HuH-7 (cell line): ENCODE measurements at places on chromosomes 5 and 9.

DNA sequence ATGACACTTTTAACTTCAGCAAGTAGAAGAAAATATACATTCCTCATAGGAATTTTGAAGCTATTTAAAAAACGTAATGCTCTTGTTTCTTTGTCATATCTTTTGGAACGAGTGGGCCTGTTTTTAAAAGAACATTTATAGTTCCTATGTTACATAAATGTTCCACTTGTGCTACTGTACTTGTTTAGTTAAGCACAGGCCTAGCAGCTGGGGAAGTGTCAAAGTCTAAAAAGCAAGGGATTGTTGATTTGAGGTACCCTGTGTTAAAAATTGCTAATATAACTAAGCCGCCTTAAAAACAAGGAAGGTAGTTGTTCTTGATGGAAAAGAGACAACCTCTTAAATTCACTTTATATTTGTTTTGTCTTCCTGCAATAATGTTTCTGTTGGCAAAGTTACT lies 27.2 kb upstream of the ELL2 start:
- no peak for DNase-seq

DNA sequence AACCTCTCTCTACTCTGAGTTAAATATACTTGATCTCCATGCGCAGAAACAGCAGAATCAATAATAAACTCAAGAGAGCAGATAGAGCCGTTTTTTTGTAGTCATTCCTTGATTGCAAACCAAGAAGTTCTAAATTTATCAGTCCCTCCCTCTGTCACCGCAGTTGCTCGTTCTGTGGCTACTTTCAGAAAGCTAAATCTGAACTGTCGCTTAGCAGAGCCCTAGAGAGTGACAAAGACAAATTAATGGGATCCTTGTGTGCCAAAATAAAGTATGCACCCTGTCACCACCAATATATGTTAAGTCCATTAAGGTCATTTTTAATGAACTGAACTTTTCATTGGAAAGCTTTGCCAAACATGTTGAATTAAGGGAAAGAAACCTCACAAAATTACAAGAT lies 218.3 kb downstream of the ADAMTSL1 start:
- no peak for DNase-seq

GRCh38 chr5:110040178-110040577 lies 350.5 kb downstream of the MAN2A1 start:
- no peak for DNase-seq

DNA sequence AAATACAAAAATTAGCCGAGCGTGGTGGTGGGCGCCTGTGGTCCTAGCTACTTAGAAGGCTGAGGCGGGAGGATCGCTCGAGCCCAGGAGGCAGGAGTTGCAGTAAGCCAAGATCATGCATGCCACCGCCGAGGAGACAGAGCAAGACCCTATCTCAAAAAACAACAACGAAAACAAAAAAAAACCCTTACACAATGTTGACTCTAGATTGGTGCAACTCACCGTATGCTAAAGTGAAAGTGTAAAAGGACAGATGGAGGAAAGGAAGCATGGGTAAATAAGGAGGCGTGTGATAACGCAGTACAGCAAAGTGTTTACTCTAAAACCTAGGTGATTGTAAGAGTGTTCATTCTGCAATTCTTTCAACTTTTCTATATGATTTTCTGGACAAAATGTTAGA lies 15.9 kb upstream of the RUFY1 start:
- peak; percentile 61 for DNase-seq

DNA sequence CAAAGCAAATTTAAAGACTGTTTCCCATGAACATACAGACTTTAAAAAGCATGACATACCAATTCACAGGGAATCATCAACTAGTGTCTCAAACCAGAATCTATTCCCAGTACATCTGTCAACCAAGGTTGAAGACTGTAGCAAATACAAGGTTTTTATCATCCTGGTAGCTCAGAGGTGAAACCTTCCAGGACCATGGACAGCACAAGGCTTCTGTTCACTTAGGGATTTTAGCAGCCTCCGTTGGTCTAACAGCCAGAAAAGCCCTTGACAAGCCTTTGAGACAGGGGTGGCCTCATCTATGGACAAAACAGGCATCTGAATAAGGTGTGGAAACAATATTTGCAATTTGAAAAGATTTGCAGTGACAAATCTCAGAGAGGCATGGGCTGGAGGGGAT lies 119.0 kb downstream of the TRIM32 start:
- DNase-seq = no peak

DNA sequence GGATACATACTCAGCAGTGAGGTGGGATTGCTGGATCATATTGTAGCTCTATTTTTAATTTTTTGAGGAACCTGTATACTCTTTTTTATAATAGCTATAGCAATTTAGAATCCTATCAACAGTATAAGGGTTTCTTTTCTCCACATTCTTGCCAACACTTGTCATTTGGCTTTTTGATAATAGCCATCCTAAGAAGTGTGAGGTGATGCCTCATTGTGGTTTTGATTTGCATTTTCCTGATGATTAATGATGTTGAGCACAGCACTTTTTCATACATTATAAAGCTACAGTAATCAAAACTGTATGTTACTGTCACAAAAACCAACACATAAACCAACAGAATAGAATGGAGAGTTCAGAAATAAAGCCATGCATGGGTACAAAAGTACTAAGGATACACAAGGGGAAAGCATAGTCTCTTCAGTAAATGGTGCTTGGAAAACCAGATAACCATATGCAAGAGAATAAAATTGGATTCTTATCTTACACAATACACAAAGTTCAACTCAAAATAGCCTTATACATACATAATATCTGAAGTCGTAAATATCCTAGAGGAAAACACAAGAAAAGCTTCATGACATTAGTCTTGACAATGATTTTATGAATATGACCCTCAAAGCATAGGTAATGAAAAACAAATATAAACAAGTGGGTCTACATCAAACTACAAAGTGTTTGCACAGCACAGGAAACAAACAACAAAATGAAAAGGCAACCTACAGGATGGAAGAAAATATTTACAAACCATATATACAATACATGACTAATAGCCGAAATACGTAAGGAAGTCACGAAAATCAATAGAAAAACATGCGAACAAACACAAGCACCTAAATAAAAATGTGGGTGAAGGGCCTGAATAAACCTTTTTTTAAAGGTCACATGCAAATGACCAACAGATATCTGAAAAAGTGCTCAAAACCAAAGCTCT lies 287.8 kb upstream of the DAB2 start:
- no peak for DNase-seq

DNA sequence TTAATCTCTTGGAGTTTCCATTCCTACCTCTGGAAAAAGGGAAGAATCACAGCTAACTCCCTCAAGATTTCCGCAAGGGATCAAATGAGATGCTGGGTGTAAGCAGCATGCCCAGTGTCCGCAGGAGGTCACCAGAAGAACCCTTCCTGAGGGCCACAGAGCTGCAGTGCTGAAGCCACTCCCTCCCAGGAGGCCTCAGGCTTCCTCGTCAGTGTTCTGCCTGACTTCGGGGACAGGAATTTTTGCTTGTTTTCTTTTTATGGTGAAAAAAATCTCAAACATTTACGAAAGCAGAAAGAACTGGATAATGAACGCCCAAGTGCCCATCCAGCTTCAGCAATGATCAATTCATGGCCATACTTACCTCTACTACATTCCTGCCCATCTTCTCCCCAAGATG lies 183.0 kb downstream of the CDK5RAP2 start:
- DNase-seq = no peak

DNA sequence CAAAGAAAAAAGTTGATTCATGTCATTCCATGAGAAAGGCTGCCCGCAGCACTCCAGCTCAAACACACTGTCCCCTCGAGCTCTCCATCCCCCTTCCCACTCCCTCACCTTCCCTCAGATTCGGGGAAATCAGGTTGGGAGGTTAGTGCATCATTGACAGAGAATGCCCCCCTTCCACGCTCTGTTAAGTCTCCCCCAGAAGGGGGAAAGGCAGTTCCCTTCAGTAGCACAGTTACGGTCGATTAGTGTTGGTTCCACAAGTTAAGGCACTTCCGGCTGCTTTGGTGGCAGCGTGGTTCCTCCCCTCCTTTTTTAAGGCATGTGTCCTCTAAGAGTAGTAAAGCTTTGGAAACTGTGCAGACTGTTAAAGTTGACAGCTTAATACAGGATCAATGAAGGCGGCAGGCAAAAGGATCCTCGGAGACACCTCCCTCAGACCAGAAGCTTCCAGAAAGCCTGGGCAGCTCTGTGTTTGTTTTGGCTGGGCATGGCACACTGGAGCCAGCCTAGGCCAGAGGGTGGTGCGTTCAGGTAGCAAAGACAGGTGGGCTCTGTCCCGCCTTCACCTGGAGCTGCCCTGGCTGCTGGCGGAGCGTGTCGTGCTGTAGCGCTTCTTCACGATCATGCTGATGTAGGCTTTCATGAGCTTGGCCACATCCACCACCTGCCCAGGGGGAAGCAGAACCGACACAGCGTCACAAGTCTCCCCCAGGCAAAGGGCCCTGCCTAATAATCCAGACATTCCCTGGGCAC lies 49.5 kb upstream of the RETREG1 start:
- DNase-seq = no peak

- DNase-seq = no peak
Measured at GRCh38 chr9:127856094-127856728, 1.8 kb upstream of the ENG start.

GRCh38 chr5:111655169-111655924 lies 101.6 kb downstream of the NREP start:
- no peak for DNase-seq

DNA sequence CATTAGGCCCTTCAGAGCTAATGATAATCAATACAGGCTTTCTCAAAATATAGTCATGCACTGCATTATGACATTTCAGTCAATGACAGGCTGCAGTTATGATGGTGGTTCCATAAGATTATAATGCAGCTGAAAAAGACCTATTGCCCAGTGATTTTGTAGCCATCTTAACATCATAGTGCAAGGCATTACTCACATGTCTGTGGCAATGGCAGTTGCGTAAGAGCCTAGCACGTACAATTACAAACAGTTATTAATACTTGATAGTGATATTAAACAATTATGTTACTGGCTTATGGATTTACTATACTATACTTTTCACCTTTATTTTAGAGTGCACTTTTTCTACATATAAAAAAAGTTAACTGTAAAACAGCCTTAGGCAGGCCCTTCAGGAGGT lies 214.8 kb downstream of the ISL1 start:
- no peak for DNase-seq

DNA sequence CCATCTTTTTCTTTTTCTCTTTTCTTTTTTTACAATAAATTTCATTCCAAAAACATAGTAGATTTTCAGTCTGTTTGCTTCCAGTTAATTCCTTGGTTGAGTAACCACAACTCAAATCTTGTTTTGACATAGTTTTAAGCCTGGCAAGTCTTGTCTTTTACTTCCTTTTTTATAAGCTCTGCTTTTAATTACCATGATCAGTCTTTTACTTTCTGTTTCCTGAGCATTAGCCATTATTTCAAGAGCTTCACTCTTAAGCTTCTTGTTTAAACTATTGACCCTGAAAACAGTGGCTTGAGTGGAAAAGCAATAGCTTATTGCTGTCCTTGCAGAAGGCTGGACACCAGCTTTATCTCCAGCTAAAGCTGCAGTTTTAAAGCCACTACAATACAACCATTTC lies 1363.3 kb downstream of the MAT2B start:
- no peak for DNase-seq

- no peak for DNase-seq
Measured at GRCh38 chr9:31153250-31153840, 1231.1 kb upstream of the ACO1 start.

DNA sequence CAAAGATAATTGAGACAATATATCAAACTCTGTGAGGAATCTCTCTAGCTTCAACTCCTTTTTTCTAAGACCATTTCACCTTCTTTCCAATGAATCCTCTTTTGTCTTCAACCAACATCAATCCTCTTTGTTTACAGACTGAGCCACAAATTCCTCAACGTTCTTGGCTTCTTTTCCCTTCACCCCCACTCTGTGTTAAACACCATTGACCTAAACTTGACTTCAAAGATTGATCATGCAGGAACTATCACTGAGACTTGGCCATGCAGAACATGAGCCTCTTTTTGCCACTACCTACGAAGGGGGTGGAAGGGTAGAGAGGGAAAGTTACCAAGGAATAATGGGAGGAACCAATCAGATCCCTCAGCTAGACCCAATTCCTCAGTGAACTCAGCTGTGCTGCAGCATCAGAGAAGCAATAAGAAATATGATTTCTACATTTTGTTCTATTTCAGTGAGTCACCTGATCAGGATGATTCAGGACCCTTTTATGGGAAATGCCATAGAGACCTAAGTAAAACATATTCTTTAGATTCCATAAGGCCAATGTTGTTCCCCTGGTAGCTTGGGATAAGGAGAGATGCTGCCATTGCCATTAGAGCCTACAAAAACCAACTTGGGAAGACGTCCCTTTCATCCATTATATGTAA lies 187.7 kb upstream of the RGMB start:
- no peak for DNase-seq

- DNase-seq = no peak
Measured at GRCh38 chr5:158843305-158843704, 256.4 kb downstream of the EBF1 start.

DNA sequence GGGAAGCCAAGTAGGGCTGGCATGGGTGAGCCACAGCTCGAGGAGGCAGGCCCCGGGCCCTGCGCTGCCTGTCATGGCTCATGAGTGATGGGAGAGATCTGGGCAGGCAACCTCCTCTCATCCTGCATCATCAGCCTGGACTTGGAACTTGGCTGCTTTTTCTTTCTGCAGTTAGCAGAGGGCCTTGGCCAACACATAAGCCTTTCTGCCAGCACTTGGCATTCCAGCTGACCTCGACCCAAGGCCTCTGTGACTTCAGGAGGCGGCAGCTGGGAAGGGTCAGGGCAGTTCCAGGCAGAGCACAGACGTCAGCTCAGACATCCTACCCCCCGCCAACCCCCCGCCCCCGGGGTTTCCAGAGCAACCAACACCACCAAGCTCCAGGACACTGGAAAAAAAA lies 7.6 kb downstream of the S1PR3 start:
- no peak for DNase-seq

DNA sequence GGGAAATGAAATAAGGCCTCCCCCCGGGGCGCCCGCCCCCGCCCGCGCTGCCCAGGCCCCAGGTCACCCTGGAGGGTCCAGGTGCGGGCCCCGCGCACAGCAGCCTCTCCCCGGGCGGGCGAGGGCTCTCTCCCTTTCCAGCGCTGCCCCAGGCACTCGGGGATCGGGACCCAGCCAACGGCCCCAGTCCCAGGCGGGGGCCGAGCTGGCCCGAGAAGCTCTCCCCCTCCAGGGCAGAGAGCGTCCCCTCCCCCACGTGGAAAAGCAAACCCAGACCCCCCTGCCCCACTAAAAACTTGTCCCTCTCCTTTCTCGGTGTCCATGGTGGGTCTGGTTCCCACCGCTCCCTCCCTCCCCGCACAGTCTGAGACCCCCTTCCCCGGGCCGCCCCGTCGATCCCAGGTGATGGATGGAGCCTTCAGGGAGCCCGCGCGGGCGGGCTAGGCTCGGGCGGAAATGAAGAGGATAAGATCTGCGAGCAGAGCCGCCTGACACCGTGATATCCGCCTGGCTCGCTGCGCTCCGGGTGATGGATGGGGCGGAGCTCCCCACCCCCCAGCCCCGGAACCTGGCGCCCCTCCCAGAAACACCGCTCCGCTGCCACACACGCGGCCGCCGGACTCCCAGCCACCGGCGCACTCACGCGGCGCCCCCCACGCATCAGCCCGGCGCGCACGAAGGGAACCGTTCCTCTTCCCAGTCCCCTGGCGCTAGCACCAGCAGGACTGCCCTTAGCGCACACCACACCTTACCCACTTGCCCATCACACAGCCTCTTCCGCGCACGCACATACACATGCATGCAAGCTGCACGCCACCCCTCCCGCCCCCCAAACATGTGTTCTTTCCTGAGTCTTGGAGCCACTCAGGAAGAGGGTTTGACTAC lies 81.7 kb upstream of the ZBTB43 start:
- DNase-seq = no peak

- no peak for DNase-seq
Measured at GRCh38 chr5:159021901-159022556, 77.7 kb downstream of the EBF1 start.

GRCh38 chr5:74127381-74128320 lies 501.7 kb downstream of the ARHGEF28 start:
- peak; percentile 23 for DNase-seq
